ENCODE measurements at places on chromosomes 4 and X.

DNA sequence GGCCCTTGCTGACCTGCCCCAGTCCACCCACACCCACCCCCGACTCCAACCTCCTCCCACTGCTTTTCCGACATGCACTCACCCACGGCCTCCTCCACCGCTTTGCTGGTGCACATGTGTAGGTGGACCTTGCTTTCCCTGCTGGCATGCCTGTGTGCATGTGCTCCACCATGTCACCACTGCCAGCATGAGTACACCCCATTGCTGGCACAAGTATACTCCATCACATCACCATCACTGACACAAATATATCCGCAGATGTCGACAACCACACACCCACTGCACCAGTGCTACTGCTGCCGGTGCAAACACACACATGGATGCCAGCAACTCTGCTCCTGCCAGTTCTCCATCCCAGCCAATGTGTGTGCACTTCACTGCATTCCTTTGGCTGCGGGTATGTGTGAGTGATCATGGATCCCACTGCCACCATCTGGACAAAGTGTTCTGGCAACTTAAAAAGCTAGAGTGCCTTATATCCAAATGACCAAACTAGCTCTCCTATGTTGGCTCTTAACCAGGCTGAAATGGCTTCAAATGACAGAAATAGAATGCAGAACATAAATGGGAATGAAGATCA, 1072.3 kb downstream of the RAPGEF2 start:
- DNase-seq = no peak

- DNase-seq = no peak
Measured at GRCh38 chr4:10773656-10774055, 89.1 kb upstream of the CLNK start.

DNA sequence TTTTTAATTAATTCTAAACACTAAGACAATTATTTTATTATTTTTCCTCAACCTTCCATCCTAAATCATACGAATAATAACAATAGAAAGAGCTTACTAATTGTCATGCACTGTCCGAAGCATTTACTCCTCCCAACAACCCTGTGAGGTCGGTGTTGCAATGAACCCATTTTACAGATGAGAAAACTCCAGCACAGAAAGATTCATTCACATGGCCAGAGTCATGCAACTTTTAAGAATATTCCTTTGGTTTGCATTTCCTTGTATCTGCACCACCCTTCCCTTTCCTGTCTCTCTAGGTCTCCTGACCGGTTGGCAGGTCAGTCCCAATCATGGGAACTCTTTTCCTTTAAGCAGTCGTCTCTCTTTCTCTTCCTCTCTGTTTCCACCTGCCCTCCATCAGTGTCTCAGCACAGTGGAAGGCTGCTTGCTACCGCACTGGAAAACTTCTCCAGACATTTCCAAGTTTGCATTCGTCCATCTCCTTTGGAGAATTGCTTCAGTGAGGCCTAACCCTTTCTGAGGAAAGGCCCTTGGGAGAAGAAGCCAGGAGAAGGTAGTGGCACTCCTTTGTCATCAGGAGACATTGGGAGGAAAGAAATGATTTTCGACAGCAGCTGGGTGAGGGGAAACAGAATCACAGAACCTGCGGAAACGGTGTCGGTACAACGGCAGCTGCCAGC, 1.9 kb upstream of the TMSB4X start:
- DNase-seq = no peak

DNA sequence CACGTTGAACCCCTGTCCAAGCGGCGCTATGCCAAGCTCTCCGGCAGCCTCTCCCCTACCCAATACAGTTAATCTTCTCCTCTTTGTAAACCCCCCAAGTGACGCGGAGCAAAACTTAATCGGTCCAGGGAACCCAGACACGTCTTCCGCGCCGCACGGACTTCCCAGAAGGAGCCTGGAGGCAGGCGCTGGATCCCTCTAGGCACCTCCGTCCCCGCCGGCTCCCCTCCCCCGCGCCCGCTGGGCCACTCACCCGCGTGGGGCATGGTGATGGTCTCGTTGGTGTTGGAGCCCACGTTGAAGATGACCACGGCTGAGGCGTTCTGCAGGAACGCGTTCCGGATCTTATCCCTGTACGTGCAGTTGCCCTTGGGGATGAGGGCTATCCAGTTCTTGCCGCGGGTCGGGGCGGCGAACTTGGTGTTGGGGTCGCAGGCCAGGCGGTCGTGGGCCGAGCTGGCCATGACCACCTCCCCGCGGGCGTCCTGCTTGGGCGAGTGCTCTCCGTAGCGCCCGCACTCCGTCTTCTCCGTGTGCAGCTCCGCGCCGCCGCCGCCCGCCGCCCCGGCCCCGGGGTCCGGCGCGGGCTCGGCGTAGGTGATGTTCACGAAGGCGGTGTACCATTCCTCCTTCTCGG, 1.1 kb downstream of the RNF150 start:
- no peak for DNase-seq

DNA sequence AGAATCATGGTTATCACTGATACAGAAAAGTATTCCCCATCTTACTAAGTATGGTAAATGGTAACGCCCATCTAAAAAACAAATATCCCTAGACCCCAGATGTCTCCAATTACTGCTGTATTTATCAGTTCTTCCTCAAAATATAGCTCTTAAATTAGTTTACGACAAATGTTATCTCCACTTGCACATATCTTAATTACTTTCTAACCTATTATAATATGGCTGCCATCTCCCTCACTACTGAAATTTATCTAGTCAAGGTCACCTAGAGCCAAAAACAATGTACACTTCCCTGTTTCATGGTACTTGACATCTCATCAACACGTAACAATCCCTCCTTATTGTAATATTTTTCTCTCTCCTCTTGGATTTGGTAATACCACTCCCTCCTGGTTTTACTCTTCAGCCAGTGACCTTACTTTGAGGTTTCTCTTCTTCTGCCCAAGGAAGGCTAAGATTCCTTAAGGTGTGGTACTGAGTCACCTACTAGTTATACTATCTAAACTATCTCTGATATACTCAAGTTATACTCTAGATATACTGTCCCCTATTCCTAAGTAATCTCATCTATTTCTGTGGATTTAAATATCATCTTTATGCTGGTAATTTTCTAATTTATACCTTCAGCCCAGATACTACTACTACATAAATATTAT, 8.6 kb downstream of the LCORL start:
- no peak for DNase-seq

- DNase-seq = no peak
Measured at GRCh38 chr4:49516796-49517195, 530.7 kb downstream of the CWH43 start.

DNA sequence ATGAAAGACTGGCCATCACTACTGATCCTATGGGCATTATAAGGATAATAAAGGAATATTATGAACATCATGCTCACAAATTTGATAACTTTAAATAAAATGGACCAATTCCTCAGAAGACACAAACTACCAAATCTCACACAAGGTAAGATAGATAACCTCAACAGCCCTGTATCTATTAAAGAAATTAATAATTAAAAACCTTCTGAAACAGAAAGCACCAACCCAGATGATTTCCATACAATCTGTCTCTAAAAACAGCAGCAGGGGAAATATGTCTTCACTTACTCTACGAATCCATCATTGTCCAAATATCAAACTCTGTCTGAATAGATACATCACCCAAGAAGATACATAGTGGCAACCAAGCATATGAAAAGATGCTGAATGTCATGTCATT, 55.2 kb downstream of the LCORL start:
- DNase-seq = no peak

DNA sequence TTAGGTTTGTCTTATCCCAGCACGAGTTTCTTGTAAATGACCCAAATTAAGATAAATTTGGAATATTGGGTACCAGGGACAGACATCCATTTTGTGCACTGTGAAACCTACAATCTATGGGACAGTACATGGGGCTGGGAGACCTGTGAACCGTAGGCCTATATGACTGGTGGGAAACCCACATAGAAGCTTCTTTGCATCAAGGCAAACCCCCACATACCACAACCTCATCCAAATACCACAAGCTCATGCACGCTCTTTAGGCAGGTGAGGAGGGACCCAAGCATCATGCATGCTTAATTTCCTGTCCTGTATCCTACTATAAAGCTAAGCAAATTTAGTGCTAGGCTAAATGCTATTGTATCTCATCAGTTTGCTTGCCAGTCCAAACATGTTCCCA, 47.8 kb downstream of the NIPAL1 start:
- DNase-seq = no peak

- DNase-seq = no peak
Measured at GRCh38 chr4:128334256-128334655, 46.6 kb upstream of the PGRMC2 start.

GRCh38 chr4:2296631-2297601, 35.0 kb upstream of the MXD4 start:
- DNase-seq = no peak

DNA sequence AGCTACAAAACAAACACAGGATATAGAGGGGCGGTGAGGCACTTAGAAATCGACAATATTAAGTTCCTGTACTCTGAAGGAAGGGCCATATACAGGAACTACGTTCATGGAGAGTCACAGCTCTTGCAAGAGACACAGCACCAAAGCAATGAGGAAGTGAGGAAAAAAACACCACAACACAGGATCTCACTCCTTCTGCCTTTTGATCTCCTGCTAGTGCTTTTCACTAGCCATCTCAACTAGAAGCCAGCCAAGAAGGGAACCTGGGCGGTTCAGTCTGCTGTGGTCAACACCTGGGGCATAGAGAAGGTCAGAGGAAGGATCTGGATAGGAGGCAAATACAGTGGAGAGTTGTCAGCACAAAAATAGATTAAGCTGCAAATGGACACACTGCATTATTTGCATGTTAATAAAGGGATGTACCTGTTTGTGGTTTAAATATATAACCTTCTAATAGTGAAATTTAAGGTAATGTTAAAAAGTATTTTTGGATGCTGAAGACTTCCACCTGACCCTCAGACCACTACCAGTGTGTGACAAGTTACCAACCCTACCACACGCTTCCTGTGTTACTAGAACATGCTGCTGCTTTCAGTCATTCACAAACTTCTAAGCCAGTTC, 104.6 kb downstream of the DTHD1 start:
- DNase-seq = no peak

DNA sequence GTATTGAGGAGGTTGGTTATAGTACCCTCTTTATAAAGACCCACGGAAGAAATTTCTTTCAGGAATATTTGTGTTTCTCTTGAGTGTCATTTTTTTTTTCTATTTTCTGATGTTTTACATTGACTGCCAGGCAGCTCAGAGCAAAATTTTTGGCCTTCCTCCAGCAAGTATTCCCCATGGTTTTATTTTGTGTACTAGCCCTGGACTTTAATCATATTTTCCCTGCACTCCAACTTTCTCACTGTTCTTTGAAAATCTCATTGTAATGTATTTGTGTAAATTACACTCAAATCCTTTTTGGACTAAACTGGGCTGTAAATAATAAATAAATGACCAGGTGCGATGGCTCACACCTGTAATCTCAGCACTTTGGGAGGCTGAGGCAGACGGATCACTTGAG, 45.6 kb upstream of the USP46 start:
- no peak for DNase-seq

DNA sequence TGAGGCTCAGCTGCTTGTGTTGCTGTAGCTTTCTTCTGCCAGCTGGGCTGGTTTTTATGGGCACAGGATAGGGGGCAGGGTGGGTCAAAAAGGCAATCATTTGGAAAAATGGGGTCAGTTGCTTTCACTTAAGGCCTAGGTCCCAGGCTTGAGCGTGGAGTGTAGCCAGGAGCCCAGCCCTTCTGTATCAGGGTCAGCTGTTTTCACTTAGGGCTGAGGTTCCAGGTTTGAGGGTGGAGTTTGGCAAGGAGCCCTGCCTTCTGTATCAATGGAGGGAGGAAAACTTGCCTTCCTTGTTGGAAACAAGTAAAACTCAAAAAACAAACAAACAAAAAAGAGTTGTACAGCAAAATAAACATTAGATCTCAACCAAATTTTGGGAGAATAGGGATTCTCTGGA, 37.0 kb upstream of the UGT8 start:
- no peak for DNase-seq

DNA sequence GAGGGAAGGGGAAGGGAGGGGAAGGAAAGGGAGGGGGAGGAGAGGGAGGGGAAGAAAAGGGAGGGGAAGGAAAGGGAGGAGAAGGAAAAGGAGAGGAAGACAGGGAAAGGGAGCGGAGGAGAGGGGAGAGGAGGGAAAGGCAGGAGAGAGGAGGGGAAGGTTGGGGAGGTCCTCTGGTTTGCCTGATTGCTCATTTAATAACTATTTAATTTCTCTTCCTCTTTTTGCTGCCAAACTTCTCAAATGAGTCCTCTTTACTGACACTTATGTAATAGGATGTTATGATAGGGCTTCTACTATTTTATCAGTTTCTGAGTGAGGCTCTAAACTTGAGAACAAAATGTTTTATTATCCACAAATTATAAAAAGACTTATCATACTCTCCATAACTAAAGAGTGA, 35.4 kb upstream of the PPA2 start:
- no peak for DNase-seq

- DNase-seq = no peak
Measured at GRCh38 chrX:123743312-123743711, 10.5 kb upstream of the THOC2 start.

GRCh38 chrX:9816084-9816700, 30.0 kb downstream of the SHROOM2 start:
- no peak for DNase-seq

GRCh38 chrX:55213381-55213780, 6.8 kb upstream of the PAGE5 start:
- DNase-seq = no peak

GRCh38 chr4:4805887-4806286, 53.6 kb upstream of the MSX1 start:
- DNase-seq = no peak

GRCh38 chr4:152106781-152107321, 346.0 kb upstream of the GATB start:
- DNase-seq = no peak

DNA sequence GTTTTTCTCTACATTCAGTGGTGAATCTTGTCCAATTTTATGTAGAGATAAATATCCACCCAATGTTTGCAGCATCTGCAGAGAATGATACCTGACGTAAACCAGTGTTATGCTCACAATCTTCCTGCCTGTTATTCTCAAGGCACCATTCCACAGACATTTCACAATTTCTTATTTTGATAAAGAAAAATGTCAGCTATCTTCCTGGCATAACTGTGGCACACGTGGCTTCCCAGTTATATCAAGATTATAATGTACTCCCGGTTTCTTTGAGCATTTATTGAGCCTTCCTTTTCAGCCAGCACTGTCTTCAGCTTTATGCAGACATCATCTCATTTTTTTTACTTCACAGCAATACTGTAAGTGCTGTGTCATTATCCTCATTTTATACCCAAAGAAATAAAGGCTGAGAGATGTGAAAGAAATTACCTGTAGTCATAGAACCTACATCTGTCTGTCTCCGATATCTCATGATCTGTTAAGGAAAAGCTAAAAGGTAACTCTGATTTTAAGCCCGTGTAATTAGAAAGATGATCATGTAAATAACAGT, 1300.8 kb upstream of the TENM3 start:
- DNase-seq = no peak

DNA sequence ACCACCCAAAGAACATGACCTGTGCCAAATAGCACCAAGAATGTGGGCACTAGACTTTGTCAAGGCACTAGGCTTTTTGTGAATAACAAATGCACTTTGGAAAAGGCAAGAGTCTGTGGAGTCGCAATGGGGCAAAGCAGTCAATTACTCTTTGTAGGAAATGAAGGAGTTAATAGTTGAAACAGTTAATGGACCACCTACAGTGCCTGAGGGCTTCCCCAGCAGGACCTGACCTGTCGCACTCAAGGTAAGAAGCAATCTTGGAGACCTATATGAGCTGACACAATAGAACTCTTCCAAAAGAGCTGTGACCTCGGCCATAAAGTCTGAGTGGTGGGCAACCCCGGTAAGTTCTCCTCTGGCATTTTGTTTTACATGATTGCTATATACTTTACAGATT, 49.2 kb upstream of the CAPN6 start:
- DNase-seq = no peak

All from stimulated activated CD4-positive, alpha-beta T cell treated with anti-CD3 and anti-CD28 coated beads, Interleukin-1b, Interleukin-23, amount 100 ng/mL, for 1 hour (primary cell).